ENCODE measurements at places on chromosomes 13 and 19. TPM values are rescaled to one million over a fixed set of nuclear protein-coding genes. Genes with fewer than 3 reads are reported as not detected.

- DNase-seq: no peak
Measured at GRCh38 chr19:47696635-47697034, 16.6 kb upstream of the EHD2 start.

GRCh38 chr13:34779171-34779570 is 162.9 kb upstream of the NBEA start:
- no peak for DNase-seq

MBD3L3 gene
- total RNA-seq: not detected

- no peak for DNase-seq
Measured at GRCh38 chr19:48512504-48513288, 1.1 kb upstream of the LMTK3 start.

- DNase-seq: no peak
Measured at GRCh38 chr13:24340608-24340955, 31.2 kb downstream of the C1QTNF9 start.

GRCh38 chr13:112900691-112901091 is 68.3 kb upstream of the MCF2L start:
- DNase-seq: no peak

MYO16 gene
- 0.42 TPM for total RNA-seq

POLR1D gene
- 95.7 TPM for total RNA-seq

DNA sequence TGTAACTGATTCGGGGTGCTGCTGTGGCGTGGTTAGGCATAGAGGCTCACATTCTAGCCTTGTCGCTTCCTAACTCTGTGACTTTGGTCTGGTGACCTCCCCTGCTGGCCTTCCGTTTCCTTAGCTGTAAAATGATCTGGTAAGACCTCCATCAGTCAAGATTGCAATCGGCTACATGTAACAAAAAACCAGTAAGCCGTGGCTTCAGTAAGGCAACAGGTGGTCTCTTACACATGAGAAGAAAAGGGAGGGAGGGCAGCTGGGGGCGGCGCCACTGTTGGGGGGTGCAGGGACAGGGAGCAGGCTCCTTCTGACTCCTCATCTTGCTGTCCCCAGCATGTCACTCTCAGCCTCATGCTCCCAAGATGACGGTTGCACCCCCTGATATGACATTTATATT is 148.0 kb downstream of the SIPA1L3 start:
- no peak for DNase-seq

CYP4F2 gene
- not detected for total RNA-seq

GZMM gene
- total RNA-seq: 0.54 TPM

ANGPTL4 gene
- total RNA-seq: 99.1 TPM

GRCh38 chr13:91426913-91427312 is 28.5 kb downstream of the GPC5 start:
- DNase-seq: no peak

All from thoracic aorta (tissue), 2 donors.